HFF-Myc (cell line): ENCODE measurements at places on chromosomes 3 and 15.
A peak's percentile ranks its signal among the peaks of the same experiment; 100 is the strongest.

GRCh38 chr3:111362381-111363009 is 179.5 kb upstream of the CD96 start:
- DNase-seq, result no peak

DNA sequence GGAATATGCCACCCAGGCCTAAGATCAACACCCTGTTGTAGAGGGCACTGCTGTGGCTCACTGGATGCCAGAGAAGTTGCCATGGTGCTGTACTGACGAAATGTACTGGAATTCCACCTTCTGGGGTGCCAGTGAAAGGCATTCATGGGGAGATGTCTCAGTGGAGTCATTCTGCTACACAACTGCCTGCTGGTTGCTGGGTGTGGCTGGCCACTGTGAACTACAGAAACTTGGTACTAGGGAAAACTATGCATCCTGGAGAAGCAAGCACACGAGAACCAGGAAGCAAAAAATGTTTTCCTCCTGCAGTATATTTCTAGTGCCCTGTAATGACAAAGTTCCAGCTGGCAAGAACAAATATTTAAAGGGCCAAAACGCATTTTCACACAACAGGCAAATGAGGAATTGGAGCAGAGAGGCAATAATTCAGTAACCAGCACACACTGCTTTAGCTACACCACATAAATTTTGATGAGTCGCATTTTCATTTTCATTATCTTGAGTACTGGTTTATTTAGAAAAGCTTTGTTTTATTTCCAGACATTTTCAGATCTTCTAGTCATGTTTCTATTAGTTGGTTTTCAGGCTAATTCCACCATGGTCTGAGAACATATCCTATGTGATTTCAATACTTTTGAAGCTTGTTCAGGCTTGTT is 18.3 kb upstream of the RFX7 start:
- DNase-seq, result no peak

- no peak for DNase-seq
Observed at GRCh38 chr3:15831927-15832326, 34.1 kb upstream of the ANKRD28 start.

GRCh38 chr3:128950223-128950938 is 43.5 kb downstream of the CFAP92 start:
- DNase-seq, result peak; percentile 20

DNA sequence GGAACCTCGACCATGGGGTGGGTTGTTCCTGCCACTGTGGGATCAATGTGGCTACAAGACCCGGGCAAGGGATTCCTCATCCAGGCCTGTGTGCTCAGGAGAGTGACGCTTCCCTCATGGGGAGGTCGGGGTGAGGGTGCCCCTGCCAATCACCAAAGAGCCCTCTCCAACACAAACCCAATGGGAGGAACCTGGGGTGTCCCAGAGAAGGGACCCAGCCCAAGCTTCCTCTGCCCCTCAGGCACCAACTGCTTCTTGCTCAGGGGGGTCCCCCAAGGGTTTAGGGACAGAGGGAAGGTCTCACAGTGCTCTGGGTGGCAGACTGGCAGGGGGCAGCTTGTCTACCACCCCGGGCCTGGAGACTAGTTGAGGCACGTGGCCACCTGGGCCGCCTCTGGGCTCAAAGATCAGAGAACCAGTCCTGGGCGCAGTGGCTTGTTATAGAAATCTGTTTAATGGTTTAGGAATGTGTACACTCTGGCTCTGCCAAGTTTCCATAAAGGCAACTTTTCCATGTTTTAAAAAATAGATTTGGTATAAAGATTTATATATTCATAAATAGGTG is 26.6 kb downstream of the GP9 start:
- DNase-seq, result no peak

GRCh38 chr15:66941791-66942190 is 123.6 kb upstream of the SMAD3 start:
- no peak for DNase-seq

DNA sequence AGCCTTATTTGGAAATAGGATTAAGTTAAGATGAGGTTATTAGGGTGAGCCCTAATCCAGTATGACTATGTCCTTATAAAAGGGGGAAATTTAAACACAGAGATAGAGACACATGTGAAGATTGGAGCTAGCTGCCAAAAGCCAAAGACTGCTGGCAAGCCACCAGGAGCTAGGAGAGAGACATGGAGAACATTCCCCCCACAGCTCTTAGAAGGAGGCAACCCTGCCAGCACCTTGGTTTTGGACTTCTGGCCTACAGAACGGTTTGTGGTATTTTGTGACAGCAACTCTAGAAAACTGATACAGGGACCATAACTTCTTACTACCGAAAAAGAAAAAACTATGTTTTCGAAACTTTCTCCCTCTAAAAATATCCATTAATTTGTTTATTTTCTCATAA is 245.3 kb upstream of the RARB start:
- no peak for DNase-seq

DNA sequence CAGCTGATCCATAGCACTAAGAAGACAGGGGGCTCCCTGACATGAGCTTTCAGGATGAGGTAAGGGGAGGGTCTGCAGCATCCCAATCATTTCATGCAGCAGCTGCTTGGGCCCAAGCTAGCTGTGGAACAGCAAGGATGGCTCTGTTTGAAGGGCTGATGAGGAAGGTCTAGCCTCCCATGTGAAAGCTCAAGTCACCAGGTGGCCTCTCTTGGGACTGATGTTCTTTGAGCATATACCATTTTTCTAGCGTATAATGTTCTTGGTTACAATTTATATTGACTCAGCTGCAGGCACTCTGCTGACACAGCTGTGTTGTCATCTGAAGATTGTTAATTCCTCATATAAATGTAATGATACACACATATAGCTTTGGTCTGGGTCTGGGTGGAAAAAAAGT is 87.0 kb downstream of the CD200R1L start:
- no peak for DNase-seq

- DNase-seq, result no peak
Observed at GRCh38 chr15:66740802-66741201, 38.8 kb downstream of the SMAD6 start.

- no peak for DNase-seq
Observed at GRCh38 chr3:38238416-38239008, 27.1 kb upstream of the SLC22A13 start.

DNA sequence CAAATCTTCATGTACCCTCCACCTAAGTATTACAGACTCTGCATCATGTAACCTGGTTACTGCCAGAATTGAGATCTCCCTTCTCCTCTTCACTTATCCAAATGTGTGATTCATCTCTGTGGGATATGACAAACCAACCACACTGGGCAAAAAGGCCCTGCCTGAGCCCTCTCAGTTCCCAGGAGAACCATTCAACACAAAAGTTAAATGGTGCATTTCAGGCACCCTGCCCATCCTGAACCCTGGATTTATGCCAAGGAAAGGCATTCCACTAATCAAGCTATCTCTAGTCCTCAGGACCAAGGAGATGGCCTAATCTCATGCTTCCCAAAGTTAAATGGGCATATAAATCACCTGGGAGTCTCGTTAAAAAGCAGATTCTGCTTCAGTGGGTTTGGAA is 108.5 kb downstream of the TNIK start:
- DNase-seq, result peak; percentile 38

- DNase-seq, result no peak
Observed at GRCh38 chr3:20552605-20553275, 366.7 kb upstream of the SGO1 start.

GRCh38 chr3:129383292-129383860 is 45.1 kb downstream of the EFCAB12 start:
- peak; percentile 57 for DNase-seq

DNA sequence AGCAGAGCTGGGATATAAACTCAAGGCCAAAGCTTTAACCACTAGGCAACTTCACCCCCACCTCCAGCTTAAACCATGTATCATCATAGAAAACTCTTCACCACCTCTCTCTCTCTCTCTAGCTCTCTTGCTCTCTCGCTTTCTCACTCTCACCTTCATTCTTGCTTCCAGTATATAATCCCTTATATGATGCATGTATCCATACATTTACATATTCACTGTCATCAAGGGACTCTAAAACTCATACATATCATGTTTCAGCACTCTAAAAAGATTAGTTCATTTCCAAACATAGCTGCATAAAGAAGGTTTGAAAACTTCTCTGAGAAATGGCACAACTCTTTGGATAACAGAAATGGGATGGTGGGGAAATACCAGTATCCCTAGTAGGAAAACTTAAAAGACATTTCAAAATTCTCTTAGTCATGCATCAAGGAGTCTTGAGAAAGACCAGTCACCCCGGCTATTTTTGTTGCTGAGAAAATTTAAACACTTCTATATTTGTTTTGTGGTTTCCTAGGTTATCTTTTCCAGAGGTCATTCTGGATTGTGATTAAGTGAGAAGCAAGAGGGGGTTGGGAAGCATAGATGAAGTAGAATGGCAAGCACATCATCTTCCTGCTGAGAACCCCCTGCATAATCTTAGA is 447.8 kb upstream of the THBS1 start:
- no peak for DNase-seq

DNA sequence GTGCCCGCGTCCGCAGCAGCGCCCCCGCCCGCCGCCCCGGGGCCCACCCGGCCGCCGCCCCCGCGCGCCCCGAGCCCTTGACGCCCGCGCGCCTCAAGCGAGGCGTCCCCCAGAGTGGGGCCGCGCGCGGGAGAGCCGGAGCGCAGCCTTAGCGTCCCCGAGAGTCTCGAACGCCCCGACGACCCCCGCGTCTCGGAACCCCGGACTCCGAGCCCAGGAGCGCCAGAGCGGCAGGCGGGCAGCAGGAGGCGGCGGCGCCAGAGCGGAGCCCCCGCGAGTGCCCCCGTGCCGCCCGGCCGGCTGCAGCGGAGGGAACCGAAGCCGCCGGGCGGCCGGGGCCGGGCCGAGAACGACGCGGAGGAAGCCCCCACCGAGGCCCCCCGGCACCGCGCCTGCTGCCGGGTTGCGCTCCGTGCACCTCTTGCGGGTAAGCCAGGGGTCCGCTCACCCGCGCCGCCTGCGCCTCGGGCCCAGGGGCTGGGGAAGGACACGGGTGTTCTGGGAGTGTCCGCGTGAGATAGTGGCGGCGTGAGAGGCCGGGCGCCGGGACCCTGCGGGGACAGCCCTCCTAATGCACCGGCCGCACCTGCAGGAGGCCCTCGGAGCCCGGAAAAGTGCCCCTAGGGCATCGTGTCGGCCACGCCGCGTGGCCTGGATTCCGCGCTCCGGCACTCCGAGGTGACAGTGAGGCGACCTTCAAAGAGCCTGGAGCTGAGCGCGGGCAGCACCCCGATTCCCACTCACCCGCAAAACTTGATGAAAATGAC is 52.0 kb upstream of the ULK4 start:
- no peak for DNase-seq

DNA sequence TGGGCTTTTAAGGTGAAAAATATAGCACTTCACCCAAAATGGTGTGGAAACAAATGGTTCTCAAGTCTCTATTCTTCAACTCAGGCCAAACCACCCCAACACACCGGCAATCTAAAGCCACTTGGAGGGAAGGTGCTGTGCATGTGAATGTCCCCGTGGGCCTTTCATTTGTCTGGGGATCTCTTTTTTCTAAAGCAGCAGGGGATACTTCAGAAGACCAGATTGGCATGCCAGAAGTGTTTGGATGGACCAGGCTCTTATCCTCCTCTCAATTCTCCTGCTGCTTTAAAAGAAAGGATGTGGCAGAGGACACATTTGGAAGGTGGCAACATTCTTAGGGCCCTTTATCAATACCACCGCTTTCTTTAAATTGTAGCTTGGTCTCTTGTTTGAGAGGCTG is 193.1 kb downstream of the MEIS2 start:
- DNase-seq, result no peak

DNA sequence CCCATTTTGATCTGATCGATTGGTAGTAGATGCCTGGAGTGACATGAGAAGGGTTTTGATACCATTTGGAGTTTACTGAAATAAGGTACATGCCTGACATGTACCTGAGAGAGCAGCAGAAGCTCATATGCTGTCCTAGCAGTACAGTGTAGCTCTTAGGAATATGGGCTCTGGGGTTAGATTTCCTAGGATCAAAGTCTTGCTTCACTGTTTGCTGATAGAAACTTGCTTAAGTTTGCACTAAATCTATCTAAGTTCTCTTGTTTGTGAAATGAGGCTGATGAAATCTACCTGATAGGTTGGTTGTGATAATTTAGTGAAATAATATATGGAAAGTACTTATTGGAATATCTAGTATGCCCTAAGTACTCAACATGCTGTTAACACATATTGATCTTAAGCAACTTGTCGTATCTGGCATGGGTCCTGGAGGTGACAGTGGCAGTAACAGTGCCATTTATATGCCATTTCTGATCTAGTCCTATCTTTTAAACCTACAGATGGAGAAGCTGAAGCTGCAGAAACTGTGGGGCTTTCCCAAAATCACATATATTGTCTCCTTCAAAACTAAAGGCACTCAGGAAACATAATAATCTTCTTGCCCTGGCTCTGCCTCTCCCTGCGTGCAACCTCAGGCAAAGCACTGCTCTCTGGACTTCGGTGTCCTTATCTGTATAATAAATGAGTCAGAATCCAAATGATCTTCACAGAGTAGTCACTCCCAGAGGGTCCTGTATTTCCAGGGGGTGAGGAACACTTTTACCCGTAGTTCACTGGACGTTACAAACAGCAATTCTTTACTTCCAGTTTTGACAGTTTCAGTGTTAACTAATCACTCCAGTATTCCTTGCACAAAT is 223.6 kb upstream of the SETMAR start:
- no peak for DNase-seq

DNA sequence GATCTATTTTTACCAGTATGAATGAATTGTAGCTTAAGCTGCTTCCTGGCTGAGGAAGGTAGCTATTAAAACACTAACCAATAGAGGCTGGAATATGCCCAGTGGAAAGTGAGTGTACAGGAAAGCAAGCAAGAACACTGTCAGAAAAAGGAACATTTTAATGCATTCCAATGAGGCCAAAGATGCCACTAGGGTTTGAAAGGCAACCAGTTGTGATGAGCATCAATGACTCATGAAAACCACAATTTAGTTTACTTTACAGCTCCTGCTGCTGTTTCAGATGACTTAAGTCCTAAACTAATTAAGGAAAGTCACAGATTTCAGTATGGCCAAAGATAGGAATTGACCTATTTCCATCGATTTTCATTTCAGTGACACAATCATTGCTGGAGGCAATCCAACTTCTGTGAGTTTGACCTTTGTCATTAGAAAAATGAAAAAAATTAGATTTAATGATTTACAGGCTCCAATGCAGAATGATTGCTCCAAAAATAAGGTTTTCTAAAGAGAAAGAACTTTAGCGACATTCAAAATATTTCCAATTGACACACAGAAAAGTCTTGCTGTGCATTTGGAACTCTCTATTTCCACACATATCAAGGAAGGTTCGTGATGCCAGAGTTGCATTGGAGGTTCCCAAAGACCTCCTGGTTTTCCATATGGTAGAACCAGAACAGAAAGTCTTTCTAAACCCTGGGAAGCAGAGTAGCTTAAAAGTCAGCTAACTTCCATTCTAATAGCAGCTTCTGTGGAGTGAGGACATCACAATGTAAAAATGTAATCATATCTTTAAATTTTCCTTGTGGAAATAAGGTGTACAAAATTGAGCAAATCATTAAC is 103.0 kb downstream of the SUCNR1 start:
- DNase-seq, result peak; percentile 97

DNA sequence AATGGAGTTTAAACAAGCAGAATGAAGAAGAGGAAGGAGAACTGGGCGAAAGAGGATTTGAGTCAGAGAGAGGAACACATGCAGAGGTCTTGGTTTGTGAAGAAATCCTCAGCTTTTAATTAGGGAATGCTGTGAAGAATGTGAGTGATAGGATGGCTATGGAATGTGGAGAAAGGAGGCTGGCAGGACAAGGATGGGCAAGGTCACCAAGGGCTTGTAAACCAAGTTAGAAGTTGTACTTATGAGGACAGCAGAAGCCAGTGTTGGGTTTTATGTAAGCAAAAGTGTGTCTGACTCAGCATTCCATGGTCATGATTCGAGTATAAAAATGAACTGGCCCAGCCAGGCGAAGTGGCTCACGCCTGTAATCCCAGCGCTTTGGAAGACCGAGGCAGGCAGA is 60.0 kb upstream of the IL12A start:
- peak; percentile 87 for DNase-seq

GRCh38 chr3:71078723-71079525 is 504.6 kb downstream of the FOXP1 start:
- DNase-seq, result no peak
